ENCODE measurements at places on chromosomes 1 and 21. TPM values are rescaled to one million over a fixed set of nuclear protein-coding genes. Genes with fewer than 3 reads are reported as not detected.

The ATP6V1G3 gene
- total RNA-seq = 4.7 TPM

The DPT gene
- total RNA-seq = not detected

- DNase-seq = no peak
- no peaks in the 10 kb centered on the region for H3K36me3 ChIP-seq
Observed at GRCh38 chr1:51799372-51799771, 79.2 kb downstream of the NRDC start.

DNA sequence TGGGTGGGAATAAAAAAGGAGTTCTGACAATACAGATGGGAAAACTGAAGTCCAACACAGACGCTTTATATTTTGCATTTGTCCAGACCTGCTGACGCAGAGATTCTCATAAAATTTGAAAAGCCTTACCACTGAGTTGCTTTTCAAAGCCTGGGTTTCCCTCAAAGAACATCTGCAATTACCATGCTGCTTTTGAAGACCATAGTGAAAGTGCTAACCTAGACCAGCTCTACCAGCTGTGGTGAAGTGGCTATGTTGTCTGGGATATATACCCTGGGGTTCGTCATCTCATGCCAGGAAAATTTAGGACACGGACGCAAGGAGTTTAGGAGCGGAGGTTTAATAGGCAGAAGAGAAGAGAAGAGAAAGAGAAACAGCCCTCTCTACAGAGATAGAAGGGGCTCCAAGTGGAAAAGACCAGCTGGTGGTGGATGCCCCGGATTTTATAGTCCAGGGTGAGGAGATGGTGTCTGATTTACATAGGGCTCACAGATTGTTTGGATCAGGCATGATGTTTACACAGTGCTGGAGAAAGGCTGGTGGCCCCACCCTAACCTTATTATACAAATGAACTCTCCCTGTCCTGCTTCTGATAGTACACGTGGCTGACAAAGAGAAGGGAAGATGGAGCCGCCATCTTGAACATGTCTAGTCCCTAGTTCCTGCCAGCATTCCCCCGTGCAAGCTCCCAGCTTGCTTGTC, 73.8 kb downstream of the AK4 start:
- no peak for DNase-seq
- no peaks in the 10 kb centered on the region for H3K36me3 ChIP-seq
- no peaks in the 10 kb centered on the region for H3K27me3 ChIP-seq
- no peak overlapping the region for H3K27ac ChIP-seq
- no peak overlapping the region for H3K4me3 ChIP-seq

GRCh38 chr1:90193116-90193515, 198.2 kb downstream of the ZNF326 start:
- H3K4me3 ChIP-seq = no peak overlapping the region
- no peak for DNase-seq

- no peak overlapping the region for H3K4me3 ChIP-seq
- no peak for DNase-seq
- no peaks in the 10 kb centered on the region for H3K4me1 ChIP-seq
- H3K27ac ChIP-seq = no peak overlapping the region
- H3K27me3 ChIP-seq = no peaks in the 10 kb centered on the region
- no peaks in the 10 kb centered on the region for H3K36me3 ChIP-seq
Observed at GRCh38 chr1:36938819-36939218, 95.5 kb downstream of the GRIK3 start.
